NCI-H524 treated with DMSO at 0.1 percent for 48 hours (cell line): ENCODE measurements at places on chromosomes 2 and 18.

GRCh38 chr2:171410101-171410500, 23.7 kb downstream of the METTL8 start:
- DNase-seq, result no peak

DNA sequence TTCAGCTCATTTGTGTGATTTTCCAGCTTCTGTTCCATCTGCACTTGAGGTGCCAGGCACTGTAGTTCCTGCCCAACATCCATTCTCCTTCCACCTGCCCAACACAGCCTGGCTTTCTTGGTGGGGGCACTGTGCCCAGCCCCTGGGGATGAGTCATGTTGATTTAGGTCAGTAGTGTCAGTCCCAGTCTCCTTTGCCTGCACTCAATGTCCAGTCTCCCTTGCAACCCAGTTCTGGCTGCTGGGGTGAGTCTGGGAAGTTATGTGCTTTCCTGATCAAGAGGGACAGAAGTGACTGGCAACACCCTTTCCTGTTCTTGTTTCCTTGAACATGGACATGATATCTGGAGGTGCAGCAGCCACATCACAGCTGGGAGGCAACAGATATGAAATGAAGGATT, 1.5 kb upstream of the ASB18 start:
- DNase-seq, result no peak

GRCh38 chr2:218368621-218369153, 12.0 kb downstream of the CATIP start:
- no peak for DNase-seq

GRCh38 chr2:96241900-96242611, 23.7 kb downstream of the TMEM127 start:
- no peak for DNase-seq

GRCh38 chr2:98519156-98519555, 74.5 kb downstream of the INPP4A start:
- DNase-seq, result no peak
